ENCODE measurements at places on chromosomes 6 and 20.

GRCh38 chr20:4459081-4459480, 262.6 kb upstream of the PRND start:
- DNase-seq, result no peak

- peak; percentile 29 for DNase-seq
These were observed 227.3 kb downstream of the ERMARD start for GRCh38 chr6:169978615-169979161.

DNA sequence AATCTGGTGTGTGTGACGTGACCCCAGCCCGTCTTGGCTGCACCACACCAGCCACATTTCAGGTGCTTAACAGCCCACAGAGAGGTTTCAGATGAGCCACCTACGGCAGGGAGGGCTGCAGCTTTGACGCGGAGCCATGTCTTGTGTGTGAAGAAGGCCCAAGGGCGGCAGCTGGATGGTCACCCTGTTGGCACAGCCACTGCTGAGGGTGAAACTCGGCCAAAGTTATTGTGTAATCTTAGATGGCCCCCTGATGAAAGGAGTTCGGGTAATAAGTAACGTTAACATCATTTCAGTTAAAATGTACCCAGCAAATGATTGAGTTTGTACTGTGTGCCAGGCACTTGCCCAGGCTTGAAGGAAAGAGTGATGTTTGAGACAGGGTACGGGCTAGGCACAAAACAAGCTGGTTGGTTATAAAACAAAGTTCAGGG, 97.2 kb downstream of the SSR1 start:
- DNase-seq, result no peak

- no peak for DNase-seq
These were observed 1.5 kb downstream of the SOX18 start for GRCh38 chr20:64047968-64048401.

GRCh38 chr6:2471472-2471871, 226.1 kb upstream of the GMDS start:
- DNase-seq, result no peak

DNA sequence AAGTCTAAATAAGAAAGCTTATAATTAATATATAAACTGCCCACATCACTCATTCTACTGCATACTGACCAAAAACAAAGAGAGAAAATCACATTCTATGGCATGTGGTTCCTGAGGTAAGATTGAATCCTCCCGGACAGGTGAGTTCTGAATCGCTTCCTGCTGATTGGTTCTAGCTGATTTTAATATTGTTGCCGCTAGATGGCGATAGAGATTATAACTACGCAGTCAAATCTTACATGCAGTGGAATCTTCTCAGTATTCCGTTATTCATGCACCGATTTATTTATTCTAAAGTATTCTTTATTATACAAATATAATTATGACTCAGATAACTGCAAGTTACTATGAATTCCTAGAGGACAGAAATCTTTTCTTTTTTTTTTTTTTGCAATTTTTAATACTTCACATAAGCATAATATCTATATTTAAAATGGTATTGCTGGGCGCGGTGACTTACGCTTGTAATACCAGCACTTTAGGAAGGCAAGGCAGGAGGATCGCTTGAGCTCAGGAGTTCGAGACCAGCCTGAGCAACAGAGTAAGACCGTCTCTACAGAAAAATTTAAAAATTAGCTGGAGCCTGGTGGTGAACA, 24.2 kb upstream of the TMX4 start:
- DNase-seq, result no peak

DNA sequence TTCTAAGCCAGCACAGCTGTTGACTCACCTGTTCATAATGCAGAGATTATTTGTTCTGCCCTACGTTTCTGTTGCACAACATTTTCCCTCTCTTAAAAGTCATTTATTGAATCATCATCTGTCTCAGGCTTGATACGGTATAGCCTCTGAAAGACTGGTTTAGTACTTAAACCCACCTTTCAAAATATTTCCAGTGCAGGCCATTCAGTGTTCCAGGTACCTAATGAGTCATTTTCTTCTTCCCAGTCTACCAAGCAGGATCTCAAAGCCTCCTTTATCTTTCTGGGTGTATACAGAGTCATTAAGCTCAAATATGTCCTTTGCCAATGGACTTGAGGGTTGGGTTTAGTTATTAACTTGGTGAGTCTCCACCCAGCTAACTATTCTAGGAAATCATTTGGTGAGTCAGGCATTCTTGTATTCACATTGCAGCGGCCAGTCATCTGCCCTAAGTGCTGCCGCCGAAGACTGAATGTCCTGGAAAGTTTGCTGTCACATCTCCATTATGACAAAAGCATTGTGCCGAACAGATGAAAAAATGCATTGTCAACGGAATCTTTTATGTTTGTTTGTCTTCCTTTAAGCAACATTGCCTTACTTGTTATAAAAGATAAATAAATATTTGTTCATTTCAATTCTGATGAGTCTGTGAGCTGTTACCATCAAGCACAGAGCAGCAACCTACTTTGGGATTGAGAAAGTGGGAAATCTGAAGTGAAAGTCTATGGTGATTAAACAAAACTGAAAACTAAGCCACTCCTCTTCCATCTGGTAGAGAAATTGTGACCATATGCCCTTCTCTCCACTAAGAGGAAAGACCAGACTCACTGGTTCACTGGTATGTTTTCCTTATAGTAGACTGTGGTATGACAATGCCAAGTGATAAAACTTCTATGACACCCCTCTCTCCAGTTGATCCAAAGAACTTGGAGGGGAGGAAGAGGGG, 14.3 kb upstream of the FAM135A start:
- DNase-seq, result no peak

- no peak for DNase-seq
These were observed 22.9 kb downstream of the HTR1B start for GRCh38 chr6:77440206-77440976.

GRCh38 chr6:43759907-43760206, 10.2 kb upstream of the VEGFA start:
- peak; percentile 10 for DNase-seq

DNA sequence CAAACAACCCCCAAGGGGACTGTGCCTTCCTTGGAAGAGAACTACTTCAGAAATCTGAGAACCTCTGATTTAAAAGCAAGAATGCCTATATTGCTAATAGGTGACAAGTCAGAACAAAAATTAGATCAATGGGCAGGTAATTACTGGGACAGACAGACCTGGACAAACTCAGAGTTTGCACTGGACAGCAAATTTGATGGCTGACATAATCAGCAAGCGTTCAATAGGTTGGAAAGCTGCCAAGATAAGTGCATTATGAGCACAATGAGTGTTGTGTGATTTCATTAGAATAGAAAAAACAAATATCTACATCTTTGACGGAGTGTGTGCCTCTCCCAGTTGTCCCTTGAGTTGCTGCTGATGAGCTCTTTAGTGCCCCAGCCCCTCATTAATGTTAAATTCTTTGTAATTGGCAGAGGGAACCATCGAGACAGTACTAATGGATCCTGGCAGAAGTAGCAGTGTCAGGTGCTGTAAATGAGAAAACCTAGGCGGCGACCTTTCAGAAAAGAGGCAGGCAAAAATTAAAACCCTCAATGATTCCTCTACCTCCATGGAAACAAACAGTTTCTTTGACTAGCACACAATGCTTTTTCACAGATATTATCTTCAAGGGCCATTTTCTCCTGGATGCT, 116.5 kb upstream of the COL21A1 start:
- no peak for DNase-seq

- peak; percentile 18 for DNase-seq
These were observed 34.5 kb downstream of the PLCG1 start for GRCh38 chr20:41171736-41172295.

- no peak for DNase-seq
These were observed 24.6 kb upstream of the BMP7 start for GRCh38 chr20:57291003-57291402.

GRCh38 chr6:73263570-73263909, 544 bp upstream of the KHDC1 start:
- DNase-seq, result no peak

GRCh38 chr20:53579266-53579580, 14.4 kb downstream of the ZNF217 start:
- DNase-seq, result no peak

DNA sequence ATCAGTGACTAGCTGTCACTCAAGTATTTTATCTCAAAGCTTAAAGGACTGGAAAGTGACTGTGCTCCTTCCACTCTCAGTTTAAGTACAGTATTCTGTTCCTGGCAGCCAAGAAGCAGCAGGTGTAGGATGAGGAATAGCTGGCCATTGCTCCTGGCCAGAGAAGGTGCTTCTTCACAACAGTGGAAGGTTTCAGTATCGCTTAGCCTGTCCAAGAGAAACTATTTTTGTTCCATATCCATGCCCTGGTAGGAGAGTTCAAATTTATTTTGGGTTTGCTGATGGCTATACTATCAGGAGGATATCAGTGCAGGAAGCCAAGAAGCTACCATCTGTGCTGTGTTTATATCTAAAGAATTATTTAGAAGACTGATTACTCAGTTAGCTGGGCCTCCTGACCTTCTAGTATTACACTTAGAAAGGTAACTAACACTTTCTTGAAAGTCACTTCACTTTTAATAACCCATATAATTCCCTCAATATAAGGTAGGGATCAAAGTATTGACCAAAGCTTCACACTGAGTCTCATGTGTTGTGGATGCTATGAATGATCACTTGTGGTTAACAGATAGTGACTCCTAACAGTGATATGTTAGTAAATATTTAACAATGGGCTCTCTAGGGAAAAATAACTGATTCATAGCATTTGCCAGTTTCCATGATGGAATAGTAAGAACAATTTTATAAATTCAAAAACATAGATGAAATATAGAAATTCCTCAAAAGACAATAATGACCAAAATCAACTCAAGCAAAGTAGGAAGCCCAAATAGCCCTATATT, 99.9 kb downstream of the AIG1 start:
- DNase-seq, result no peak
